ENCODE measurements at places on chromosomes 5 and 9.

- DNase-seq, result no peak
Observed at GRCh38 chr9:34452568-34452967, 5.8 kb downstream of the FAM219A start.

GRCh38 chr9:110967196-110967595 lies 71.1 kb downstream of the LPAR1 start:
- DNase-seq, result no peak

GRCh38 chr9:104974053-104974962 lies 46.4 kb upstream of the ABCA1 start:
- DNase-seq, result no peak

- DNase-seq, result no peak
Observed at GRCh38 chr9:89418474-89418845, 79.5 kb downstream of the SEMA4D start.

Measured in lower leg skin (tissue), 4 donors.